Esophagus muscularis mucosa (tissue), 4 donors: ENCODE measurements at places on chromosomes 2 and 18. TPM values are rescaled to one million over a fixed set of nuclear protein-coding genes. Genes with fewer than 3 reads are reported as not detected.

- no peaks in the 10 kb centered on the region for H3K27me3 ChIP-seq
- no peak overlapping the region for H3K27ac ChIP-seq
- no peak overlapping the region for H3K4me3 ChIP-seq
- H3K36me3 ChIP-seq = peaks cover 42% of the 10 kb centered on the region
- no peak for DNase-seq
These were observed 5.7 kb downstream of the MCM6 start for GRCh38 chr2:135870571-135870970.

The CRYBA2 gene
- total RNA-seq = not detected

The CRACDL gene
- total RNA-seq = 1.7 TPM

DNA sequence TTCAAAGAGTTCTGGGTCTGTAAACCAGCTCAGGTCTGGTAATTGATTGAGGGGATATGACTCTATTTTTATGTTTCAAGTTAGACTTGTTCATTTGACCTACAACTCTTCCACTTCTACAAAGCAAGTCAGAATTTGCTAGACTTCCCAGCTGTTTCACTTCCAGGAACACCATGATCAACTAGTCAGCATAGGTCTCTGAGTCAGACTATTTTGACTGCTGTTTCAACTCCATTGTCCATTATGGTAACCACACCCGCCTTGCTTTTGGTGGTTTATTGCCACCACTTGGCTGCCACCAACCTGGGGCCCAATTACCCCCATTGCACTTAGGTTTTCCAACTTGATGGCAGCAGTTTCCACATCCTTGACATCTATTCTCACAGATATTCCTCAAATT is 116.6 kb downstream of the LAMA3 start:
- peak; percentile 64 for DNase-seq
- H3K4me3 ChIP-seq = no peak overlapping the region
- H3K36me3 ChIP-seq = no peaks in the 10 kb centered on the region
- no peaks in the 10 kb centered on the region for H3K27me3 ChIP-seq
- H3K27ac ChIP-seq = no peak overlapping the region
- no peaks in the 10 kb centered on the region for H3K4me1 ChIP-seq

DNA sequence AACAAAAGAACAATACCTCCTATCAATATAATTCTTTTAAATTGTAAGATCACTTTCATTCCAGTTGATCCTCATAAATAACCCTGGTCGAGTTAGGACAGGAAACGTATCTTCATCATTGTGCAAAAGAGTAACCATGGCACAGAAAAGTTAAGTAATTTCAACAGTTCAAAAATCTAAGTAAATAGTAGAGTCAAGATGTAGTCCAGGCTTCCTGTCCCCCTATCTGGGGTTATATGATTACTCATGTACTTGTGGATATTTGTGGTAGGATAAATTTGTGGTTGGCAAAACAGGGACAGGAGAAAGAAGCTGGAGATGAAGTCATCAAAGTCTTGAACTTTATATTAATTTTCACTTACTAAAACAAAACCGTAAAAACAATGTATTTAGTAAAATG is 772.6 kb downstream of the TSN start:
- no peak overlapping the region for H3K27ac ChIP-seq
- H3K4me1 ChIP-seq = no peaks in the 10 kb centered on the region
- DNase-seq = no peak
- no peak overlapping the region for H3K4me3 ChIP-seq
- H3K27me3 ChIP-seq = no peaks in the 10 kb centered on the region

DNA sequence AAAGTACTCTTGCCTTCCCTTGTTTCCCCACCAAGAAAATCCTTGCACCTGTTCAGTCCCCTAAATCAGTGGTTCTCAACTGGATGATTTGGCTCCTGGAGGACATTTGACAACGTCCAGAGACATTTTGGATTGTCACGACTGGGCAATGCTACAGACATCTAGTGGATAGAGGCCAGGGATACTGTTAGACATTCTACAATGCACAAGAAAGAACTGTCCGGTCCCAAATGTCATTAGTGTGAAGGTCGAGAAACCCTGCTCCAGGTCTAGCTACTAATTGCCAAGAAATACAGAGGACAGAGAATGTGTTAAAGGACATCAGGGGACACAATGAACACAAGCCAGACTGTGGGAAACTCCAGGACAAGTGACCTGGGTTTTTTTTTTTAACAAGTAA is 60.0 kb downstream of the LRP2 start:
- no peaks in the 10 kb centered on the region for H3K4me1 ChIP-seq
- no peaks in the 10 kb centered on the region for H3K36me3 ChIP-seq
- H3K27me3 ChIP-seq = no peaks in the 10 kb centered on the region
- no peak overlapping the region for H3K27ac ChIP-seq
- no peak for DNase-seq

The RTKN gene
- total RNA-seq = 14.1 TPM
